IPS DF 6.9 (cell line): ENCODE measurements at places on chromosomes 6 and 20.

GRCh38 chr6:35664945-35665344, 23.8 kb downstream of the FKBP5 start:
- no peaks in the 10 kb centered on the region for H3K36me3 ChIP-seq
- H3K4me3 ChIP-seq = no peak overlapping the region
- H3K4me1 ChIP-seq = peaks cover 2% of the 10 kb centered on the region; the same call in 1 of the 2 replicates
- H3K27me3 ChIP-seq = no peaks in the 10 kb centered on the region

DNA sequence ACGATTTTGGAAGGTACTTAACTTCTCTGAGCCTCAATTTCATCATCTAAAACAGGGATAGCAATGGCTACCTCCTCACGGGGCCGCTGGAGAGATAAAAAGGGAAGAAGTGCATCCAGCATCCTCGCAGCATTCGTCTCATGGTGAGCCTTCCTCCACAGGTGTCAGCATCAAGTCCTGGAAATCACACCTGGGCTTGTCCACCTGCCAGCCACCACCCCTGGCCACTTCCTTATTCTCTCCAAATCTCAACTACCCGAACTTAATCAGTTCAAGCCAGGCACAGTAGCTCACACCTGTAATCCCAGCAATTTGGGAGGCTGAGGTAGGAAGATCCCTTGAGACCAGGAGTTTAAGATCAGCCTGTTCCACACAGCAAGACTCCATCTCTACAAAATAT, 234.5 kb downstream of the LY86 start:
- DNase-seq = no peak
- no peaks in the 10 kb centered on the region for H3K27me3 ChIP-seq
- no peaks in the 10 kb centered on the region for H3K36me3 ChIP-seq
- H3K4me1 ChIP-seq = peaks cover 4% of the 10 kb centered on the region; the same call in 1 of the 2 replicates
- no peak overlapping the region for H3K27ac ChIP-seq

GRCh38 chr6:167270499-167271311, 20.4 kb upstream of the UNC93A start:
- no peaks in the 10 kb centered on the region for H3K36me3 ChIP-seq
- H3K27me3 ChIP-seq = no peaks in the 10 kb centered on the region
- H3K27ac ChIP-seq = no peak overlapping the region
- no peaks in the 10 kb centered on the region for H3K4me1 ChIP-seq
- no peak for DNase-seq
- no peak overlapping the region for H3K4me3 ChIP-seq

DNA sequence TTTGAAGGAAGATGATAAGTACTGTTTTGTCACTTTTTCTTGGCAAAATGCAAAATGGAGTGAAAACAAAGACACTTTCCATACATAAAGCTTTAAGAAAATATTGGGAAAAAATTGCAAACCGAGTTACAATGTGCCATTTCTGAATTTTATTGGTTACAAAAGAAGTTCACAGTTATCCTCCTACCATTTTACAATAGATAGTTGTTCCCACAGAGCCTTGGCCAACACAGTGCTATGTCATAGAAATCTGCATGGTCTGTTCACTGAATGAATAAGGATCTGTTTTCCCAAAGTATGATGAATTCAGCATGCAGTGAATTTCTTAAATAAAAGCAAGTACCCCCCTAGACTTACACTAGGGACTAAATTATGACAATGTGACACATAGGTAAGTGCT, 268.2 kb upstream of the POU3F2 start:
- H3K27ac ChIP-seq = no peak overlapping the region
- H3K27me3 ChIP-seq = no peaks in the 10 kb centered on the region
- DNase-seq = no peak
- no peaks in the 10 kb centered on the region for H3K4me1 ChIP-seq
- no peak overlapping the region for H3K4me3 ChIP-seq

DNA sequence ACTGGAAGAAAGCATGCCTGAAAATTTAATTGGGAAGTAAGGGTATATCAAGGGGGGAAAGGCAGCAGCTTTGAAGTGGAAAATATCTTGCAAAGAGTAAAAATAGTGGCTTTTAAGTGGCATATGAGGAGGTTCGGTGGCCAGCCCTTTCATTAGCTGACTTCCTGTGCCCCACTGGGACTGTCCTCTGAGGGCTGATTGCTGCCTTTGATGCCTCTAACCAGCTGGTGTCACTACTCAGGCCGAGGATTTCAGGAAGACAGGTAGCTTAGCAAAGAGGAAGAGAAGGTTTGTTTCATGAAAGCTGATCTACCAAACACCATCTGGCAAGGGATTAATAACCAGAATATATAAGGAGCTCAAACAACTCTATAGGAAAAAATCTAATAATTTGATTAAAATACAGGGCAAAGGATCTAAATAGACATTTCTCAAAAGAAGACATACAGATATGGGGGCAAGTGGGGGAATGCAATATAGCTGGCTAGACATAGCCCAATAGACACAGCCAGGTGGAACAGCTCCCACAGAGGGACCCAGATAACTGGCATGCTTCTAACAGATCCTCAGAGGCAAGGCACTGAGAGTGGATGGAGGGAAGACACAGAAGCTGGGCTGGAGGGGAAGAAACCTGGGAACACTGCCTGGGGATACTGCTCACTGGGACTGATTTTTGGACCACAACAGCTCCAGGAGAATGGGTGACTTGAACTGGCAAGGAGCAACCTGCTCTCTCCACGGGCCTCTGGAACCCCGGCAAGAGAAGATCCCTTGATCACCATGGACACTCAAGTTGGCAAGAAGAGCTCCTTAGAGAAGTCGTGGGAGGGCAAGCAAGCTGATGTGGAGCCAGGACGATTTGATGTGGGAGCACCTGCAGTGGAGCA, 33.2 kb downstream of the CCN2 start:
- H3K27me3 ChIP-seq = no peaks in the 10 kb centered on the region
- peaks cover 29% of the 10 kb centered on the region for H3K36me3 ChIP-seq
- H3K4me3 ChIP-seq = no peak overlapping the region
- no peak overlapping the region for H3K27ac ChIP-seq
- DNase-seq = no peak

DNA sequence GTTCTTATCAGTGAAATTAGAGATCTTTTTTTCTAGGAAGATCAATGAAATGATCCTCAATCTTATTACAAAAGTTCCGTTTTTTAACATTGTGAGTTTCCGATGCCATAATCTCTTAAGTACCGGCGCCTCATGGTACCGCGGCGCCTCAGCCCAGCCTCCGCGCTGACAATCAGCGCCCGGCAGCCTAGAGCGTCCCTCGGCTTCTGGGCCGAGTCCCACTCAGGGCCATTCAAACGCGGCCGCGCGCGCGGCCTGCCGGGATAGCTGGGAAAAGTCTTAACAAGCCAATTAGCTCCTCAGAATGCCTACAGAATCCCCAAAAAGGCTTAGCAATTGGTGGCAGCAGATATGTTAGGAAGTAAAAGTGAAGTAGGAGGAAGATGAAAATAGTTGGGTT, 204.8 kb downstream of the ADGB start:
- H3K4me1 ChIP-seq = no peaks in the 10 kb centered on the region
- no peak overlapping the region for H3K4me3 ChIP-seq
- H3K36me3 ChIP-seq = no peaks in the 10 kb centered on the region
- no peaks in the 10 kb centered on the region for H3K27me3 ChIP-seq
- no peak overlapping the region for H3K27ac ChIP-seq

DNA sequence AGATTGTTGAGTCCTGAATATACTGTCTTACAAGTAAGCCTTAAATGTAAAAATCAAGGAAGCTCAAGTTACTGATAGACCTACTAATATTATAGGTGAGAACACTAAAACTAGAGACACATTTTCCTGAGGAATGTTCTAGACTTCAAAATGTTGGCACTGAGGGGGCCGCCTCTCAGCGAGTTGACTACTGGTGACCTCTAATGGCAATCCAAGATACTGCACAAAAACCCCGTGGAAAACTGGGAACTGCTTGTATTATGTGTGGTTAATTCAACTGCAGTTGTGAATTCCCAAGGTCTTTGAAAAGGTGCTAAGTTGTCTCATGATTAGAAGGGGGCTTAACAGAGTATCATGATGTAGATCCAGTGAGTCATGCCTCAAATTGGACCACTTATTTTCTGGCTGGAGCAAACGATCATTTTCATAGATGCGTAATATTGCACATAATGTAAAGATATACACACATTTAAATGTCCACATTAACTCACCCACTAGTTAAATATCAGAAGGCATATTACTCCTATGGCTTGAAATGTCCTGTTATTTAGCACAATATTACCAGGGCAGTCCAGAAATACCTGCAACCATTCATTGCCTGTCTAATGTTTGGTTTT, 336.2 kb downstream of the FOXA2 start:
- no peak overlapping the region for H3K4me3 ChIP-seq
- 0 out of 2 replicates have a peak, but pooled peaks cover 1% of the 10 kb centered on the region for H3K4me1 ChIP-seq

DNA sequence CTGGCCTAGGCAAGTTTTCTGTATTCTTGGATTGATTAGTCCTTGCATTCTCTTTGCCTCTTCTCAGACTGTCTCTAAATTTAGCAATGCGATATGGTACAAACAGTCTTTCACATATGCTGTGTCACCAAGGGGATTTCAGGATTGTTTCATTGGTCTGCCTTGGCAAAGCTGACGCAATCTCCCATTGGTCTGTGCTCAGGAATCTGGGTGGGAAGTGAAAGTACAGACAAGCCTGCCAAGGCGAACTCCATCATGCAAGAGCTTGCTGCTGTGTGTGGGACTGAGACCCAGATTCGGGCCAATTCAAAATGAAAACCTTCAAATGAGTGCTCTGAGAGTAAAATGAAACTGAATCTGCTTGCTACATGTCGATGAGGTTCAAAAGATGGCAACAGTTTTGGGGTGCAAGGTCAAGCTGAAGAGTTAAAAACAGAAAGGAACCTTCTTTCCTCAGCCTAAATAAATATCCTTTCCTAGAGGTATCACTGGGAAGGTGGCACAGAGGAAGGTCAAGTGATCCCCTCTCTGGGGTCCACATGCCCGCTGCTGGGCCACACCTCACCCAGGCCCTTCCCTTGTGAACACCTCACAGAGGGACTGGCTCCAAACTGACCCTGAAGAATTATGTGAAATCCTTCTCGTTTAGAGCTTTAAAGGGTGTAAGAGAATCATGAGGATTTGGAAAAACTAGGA, 198.8 kb upstream of the PREP start:
- H3K4me1 ChIP-seq = no peaks in the 10 kb centered on the region
- H3K27me3 ChIP-seq = no peaks in the 10 kb centered on the region
- DNase-seq = no peak
- H3K36me3 ChIP-seq = no peaks in the 10 kb centered on the region

DNA sequence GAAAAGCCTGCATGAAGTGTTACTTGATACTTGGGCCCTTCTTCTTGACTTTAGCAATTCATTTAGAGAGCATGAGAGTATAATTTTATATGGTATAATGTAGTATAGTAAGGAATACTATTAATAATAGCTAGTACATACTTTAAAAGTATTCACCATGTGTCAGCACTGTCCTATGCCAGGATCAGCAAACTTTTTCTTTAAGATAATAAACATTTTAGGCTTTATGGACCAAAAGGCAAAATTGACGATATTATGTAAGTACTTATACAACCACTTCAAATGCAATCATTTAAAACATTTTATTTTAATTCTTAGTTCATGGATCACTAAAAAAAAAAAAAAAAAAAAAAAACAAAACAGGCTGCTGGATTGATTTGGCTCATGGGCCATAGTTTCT, 163.9 kb downstream of the IBTK start:
- no peak for DNase-seq
- no peaks in the 10 kb centered on the region for H3K4me1 ChIP-seq
- H3K27me3 ChIP-seq = no peaks in the 10 kb centered on the region
- no peak overlapping the region for H3K27ac ChIP-seq

DNA sequence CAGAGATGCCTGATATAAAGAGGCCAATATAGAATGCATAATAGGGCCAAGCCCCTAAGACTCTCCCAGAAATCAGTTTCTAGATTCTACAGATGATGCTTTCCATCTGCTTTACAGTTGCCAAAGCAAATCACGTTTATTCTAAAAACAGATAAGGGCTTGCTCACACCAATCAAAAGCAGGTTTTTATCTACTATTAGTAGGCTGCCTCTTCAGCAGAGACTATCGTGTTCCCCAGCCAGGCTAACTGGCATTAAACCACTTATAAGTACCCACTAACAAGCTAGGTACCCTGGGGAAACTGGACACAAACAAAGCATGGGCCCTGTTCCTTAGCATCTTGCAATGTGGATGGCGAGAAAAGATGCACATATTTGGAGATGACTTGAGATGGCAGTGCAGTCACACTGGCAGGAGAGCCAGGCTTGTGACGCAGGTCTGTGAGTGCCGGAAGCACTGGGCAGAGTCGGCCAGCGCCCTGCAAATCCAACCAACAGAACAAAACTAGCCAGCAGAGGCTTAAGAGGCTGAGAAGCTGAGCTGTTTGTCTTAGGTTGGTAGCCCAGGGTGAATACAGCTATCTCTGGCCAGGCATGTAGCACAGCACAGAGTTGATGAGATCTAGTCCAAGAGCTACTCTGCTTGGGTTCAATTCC, 73.4 kb downstream of the GFOD1 start:
- no peaks in the 10 kb centered on the region for H3K27me3 ChIP-seq
- H3K36me3 ChIP-seq = no peaks in the 10 kb centered on the region
- H3K27ac ChIP-seq = no peak overlapping the region
- H3K4me1 ChIP-seq = peaks cover 1% of the 10 kb centered on the region; the same call in 1 of the 2 replicates

DNA sequence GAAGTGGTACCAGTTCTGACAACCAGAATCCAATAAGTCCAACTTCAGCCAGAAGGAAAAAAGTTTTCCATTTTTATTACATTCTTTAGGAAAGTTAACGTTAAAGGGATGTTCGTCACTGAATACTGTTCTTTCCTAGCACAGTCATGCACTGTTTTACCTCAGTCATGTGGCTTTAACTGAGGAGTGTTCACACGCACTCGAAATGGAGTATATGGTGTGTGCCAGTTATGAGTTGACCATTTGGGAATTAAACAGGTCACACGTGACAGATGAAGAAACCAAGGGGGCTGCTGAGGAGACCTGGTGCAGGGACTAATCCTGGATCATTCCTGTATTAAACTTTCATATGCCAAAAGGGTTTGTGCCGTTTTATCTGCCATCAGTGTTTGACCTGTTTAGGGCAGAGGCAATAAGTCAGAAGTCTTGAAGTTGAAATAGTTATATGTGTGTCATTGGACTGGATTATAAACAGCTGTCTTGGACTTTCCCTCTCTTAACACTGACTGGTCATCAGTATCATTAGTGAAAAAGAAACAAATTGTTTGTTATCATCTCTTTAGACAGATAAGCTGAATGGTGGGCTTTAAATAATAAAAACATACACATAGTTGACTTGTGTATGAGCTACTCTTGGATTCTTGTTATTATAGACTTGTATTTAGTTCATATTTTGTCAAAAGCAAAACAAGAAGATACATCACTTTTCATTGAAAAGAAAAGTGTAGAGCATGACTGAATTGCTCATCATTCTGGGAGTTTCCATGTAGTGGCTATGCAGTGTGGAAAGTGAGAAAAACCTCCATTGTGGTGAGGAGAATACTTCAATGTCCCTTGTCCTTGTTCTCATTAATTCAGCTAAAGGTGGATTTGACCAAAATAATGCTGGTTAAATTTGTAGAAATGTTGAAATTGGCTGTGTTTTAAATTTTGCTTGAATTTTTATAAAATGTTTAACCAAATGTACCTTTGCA, 123.5 kb upstream of the SAMD5 start:
- H3K4me1 ChIP-seq = no peaks in the 10 kb centered on the region
- H3K4me3 ChIP-seq = no peak overlapping the region
- DNase-seq = no peak
- no peaks in the 10 kb centered on the region; the same call in 1 of the 2 replicates for H3K36me3 ChIP-seq
- H3K27me3 ChIP-seq = no peaks in the 10 kb centered on the region
